Urinary bladder (tissue), 4 donors: ENCODE measurements at places on chromosomes 6 and 20.
A peak's percentile ranks its signal among the peaks of the same experiment; 100 is the strongest.

DNA sequence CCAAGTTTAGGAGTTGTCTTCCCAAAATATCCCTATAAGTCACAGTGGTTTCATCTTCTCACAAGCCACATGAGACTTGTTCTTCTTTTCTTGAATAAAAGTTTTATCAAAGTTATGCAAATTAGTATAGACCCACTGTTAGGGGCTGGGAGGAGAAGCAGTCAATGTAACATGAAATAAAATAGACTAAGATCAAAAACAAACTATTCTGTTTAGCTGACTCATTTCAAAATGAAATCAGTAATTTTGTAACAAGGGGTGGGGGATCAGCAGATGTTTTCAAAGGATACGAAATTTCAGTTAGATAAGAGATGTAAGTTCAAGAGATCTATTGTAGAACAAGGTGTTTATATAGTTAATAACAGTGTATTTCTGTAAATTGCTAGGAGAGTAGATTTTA lies 339.6 kb upstream of the PRDM1 start:
- DNase-seq, result no peak

DNA sequence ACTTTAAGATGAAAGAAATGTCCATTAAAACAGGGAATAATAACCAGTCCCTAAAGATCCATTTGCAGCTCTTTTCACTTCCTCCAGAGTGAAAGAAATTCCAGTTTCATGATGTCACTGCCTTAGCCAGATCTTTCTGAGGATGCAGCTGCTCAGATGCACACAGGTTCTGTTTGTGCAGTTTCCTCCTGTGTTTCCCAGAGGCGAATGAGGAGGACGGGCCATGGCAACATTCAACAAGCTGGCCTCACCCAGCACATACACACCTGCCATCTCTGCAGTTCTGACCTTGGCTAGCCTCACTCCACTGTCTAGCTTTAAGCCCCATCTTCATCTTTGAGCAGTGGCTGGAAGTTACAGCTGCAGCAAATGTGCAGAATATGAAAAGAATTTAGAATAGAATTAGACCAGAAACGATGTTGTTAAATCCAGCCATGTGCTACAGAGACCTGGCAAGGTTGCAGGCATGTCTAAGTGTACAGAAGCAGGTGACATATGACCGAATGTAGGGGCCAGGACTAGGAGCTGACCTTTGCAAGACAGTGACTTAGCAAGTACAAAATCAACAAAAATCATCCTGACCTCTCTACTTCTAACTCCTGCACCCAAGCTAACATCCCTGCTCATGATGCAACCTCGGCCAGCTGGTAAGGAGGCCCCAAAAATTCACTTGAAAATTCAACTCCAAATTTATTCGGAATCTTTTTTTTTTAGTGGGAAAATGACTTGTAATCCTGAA lies 35.0 kb downstream of the FAM50B start:
- peak; percentile 29 for DNase-seq

DNA sequence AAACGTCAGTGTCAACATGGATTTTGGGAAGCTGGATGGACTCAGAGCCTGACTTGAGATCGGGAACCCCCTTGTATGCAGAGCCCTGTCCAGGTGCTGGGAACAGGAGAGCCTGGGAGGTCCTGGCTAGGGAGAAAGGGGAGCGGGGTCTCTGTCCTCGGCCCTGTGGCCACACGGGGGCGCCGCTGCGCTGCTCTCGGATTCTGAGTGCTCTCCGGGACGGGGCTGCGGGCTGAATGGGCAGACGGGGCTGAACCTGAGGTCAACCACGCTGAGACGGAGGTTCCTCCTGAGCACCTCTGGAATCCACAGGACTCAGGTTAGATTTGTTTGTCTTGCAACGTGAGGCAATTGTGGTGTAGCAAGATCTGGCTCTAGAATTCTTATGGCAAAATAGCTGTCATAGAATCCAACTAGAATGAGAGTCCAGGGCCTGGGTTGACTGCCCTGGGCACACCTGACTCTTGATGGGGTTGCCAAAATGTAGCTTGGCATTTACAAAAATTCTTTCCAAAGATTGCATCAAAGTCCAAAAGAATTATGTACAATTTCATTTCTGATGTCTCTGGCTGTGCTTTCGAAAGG lies 20.6 kb upstream of the HLA-F start:
- DNase-seq, result no peak

DNA sequence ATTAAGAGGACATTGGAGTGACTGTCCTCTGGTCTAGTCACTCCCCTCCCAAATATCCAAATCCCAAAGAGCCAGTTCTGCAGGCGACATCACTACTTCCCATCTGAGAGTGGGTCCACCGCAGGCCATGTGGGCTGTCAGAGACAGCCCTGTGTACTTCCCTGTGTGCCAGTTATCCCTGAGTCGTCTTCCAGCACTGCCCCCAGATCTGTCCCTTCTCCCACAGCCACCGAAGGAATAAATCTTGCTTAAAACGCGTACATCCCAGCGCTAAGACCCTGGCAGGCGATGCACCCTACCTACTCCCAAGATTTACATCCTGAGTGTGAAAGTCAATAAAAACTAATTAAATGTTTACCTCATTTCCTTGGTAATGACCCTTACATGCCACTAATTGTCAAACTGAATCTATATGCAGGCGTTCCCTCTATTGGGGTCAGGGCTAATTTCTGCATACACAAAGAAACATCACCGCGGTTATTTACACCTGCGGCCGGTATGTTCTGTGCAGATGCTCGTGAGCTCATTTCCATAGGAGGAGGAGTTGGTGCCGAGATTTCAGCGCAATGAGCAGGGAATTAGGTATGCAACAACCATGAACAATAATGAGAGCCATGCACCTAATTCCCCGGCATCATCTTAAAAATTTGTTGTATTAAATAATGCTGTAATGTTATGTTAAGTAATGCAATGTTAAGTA lies 31.3 kb upstream of the CDH4 start:
- DNase-seq, result no peak

GRCh38 chr6:40584741-40585140 lies 2.4 kb downstream of the LRFN2 start:
- no peak for DNase-seq

- no peak for DNase-seq
These were observed 51.0 kb downstream of the JAG1 start for GRCh38 chr20:10622657-10623418.

DNA sequence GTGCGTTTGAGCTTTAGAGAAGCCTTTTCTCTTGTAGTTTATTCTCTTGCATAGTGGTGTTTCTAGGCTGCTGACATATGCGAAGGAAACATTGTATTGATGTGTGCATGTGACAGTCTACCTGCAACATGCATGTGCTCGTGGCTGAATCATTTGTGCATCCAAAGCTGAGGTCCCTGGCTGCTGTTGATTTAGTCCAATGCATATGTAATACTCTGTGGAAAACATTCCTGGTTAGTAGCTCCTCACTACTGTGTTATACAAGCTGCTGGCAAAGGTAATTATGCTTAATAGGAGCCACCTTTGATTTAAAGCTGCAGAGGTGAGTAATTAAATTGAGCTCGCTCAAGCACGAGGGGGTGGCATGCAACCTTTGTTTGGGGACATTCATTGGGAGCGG lies 24.5 kb downstream of the TSHZ2 start:
- DNase-seq, result no peak

DNA sequence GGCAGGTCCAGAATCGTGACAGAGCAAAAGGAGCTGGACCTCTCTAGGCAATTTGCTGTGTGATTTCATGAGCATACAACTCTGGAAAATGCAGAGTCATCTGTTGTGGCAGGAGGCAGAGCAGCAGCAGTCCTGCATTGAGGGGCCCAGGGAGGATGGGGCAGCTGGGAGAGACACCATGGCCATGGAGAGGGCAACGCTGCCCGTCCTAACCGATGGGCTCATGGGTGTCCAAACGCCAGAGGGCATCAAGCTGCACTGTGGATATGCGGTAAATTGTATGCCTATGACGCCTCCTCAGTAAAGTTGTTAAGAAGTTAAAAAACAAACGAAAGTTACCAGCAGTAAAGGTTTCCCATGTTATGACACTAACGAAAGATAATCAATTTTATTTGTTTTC lies 42.2 kb upstream of the DACT2 start:
- DNase-seq, result no peak

GRCh38 chr6:137297887-137298286 lies 78.7 kb upstream of the IFNGR1 start:
- DNase-seq, result no peak

DNA sequence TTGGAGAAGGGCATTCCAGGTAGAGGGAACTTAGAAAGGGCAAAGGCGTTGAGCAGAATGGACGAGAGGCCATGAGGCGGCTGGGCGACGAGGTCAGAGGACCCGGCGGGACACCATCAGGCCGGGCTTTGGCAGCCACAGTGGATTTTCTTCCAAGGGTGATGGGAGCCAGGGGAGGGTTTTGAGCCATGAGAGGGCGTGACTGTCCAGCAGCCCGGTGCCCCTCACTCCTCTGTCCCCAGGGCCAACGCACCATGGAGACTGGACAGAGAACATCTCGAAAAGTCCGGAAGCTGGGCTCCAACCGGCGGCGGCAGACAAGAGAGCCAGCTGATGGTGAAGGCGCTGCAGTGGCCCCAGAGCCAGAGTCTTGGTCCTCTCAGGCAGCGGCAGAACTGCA lies 6.4 kb downstream of the RAB44 start:
- DNase-seq, result no peak

- DNase-seq, result no peak
These were observed 200.0 kb downstream of the ZMYND8 start for GRCh38 chr20:47156301-47157137.

DNA sequence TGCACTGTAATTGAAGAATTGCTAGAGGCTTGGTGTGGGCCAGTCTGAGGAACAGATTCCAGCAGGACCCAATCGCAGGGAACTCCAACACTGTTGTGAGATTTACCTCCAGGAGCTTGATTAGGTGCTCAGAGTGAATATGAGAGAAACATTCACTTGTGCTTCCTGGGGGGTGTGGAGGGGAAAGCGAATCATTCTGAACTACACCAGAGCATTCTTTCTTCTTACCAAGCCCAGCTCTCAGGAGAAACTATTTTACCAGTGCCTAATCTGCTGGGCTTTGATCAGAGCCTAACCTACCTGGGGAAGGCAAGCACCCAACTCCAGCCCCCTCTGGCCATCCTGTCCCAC lies 7.4 kb upstream of the SIRPB1 start:
- DNase-seq, result no peak

DNA sequence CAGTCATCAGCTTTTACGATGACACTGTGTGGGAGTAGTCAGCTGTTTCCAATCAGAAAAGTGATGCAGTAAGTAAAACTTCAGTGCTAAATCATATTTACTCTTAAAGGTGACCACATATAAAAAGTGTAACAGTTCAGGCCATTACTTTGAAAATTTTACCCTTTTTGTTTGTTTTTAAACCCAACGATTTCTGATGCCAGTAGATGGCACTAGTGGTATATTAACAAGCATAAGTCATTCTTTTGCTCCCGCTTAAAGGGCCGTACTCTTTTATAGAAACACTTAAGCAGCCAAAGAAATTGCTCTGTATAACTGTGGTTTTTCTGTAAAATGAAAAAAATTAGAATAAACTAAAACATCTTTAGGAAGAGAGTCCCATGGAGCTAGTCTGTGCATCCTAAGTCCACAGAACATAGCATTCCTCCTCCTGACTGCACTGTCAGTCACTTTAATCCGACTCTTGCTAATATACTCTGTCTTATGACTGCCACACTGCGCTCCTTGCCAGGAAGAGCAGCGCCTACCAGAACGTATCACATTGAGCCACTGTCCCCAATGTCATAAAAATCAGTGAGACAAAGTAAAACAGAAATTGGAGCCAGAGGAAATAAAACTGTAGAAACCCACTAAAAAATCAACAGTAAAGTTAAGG lies 25.0 kb downstream of the HEBP2 start:
- peak; percentile 40 for DNase-seq

- no peak for DNase-seq
These were observed 133.9 kb downstream of the KCNQ5 start for GRCh38 chr6:72755752-72756151.

- no peak for DNase-seq
These were observed 36.1 kb upstream of the ZBP1 start for GRCh38 chr20:57656252-57656820.

- no peak for DNase-seq
These were observed 43.1 kb upstream of the BEND6 start for GRCh38 chr6:56911847-56912246.

- no peak for DNase-seq
These were observed 4.1 kb downstream of the SH3BGRL2 start for GRCh38 chr6:79635232-79635543.

GRCh38 chr6:168715643-168716481 lies 274.9 kb downstream of the SMOC2 start:
- no peak for DNase-seq

DNA sequence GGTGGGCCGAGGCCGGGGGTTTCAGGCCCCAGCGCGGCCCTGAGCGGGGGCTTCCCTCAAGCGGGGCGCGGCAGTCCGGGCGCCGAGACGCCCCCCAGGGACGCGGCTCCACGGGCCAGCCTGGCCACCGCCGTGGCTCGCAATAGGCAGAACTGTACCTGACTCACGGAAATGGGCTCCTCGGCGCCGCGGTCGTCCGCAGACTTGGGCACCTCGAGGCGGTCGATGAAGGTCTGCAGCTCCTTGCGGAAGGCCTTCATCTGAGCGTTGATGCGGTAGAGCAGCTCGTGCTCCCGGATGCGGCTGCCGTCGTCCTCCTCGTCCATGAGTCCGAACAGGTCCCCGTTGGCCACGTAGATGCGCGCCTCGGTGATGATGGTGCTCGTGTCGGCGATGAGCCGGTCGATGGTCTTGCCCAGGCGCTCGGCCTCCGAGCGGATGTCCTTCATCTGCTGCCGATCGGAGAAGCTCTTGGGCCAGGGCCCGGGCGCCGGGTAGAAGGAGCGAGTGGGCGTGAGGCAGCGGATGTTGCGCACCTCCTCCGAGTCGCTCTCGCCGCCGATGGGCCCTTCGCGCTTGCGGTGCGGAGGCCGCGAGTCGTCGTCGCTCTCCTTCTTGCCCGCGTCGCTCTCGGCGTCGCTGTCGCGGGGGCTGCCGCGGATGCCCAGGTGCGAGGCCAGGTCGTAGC lies 16.1 kb upstream of the KIAA0408 start:
- no peak for DNase-seq

GRCh38 chr20:50269091-50270033 lies 78.7 kb downstream of the CEBPB start:
- no peak for DNase-seq

- DNase-seq, result no peak
These were observed 90.4 kb downstream of the CEBPB start for GRCh38 chr20:50280851-50281655.

- no peak for DNase-seq
These were observed 119.1 kb upstream of the SLC2A12 start for GRCh38 chr6:134171517-134171916.

GRCh38 chr6:1499777-1500176 lies 109.9 kb upstream of the FOXC1 start:
- peak; percentile 42 for DNase-seq

DNA sequence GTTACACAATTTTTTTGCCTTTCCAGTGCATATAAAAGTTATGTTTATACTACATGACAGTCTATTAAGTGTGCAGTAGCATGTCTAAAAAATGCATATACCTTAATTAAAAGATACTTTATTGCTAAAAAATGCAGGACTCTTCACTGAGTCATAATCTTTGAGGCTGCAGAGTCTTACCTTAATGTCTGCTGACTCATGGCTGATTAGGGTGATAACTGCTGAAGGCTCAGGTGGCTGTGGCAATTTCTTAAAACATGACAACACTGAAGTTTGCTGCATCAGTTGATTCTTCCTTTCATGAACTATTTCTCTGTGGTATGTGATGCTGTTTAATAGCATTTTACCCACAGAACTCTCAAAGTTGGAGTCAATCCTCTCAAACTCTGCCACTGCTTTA lies 19.1 kb downstream of the ZSCAN23 start:
- DNase-seq, result no peak
